ENCODE measurements at places on chromosomes 5 and 9. TPM values are rescaled to one million over a fixed set of nuclear protein-coding genes. Genes with fewer than 3 reads are reported as not detected.

The SKIC3 gene
- 15.1 TPM for polyA plus RNA-seq

DNA sequence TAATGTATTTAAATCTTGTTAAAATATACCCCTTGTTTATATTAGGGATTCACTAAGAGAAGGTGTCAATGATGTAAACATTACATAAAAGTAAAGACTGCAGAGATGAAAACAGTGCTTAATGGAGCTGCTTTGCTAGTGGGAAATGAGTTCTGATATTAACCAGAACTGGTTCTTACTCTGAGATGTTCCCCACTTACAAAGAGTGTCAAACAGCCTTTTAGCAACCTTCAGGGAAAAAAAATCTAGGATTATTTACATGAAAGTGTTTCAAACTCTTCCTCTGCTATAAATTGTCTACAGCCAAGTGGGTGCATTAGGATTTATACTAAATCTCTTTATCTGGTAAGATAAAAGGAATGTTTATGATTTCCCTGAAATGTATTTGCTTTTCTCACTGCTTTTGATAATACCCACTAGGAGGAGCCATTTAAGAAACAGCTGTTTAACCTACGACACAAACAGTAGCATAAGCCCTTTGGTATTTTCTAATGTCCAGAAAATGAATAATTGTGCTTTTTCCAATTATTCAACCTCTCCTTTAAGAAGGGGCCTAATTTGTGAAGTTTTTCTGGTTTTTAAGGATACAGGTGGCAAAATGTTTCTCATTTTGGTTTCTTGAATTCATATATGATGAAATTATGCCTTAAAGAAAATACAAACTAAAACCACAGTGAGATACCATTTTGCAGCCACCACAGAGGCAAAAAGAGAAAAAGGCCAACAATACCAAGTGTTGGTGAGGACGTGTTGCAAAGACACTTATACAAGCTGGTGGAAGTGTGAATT, 186.3 kb downstream of the TLE4 start:
- peak; percentile 6 for DNase-seq

DNA sequence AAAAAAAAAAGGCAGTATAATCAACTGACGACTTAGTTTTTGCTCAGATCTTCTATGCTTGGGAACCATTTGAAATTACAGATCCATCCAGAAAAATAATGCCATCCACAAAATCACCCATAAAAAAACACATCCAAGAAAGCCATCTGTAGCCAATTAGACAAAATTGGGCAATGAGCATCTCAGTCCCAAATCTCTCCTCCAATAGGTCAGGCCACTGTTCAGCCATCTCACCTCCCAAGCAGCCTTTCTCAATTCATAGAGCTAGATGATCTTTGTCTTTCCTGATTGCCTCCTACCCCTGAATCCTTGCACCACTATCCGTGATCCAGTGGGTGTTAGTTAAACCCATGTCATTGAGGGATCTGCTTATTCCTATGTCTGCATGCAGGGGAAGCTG, 139.6 kb downstream of the SCAMP1 start:
- DNase-seq = no peak

DNA sequence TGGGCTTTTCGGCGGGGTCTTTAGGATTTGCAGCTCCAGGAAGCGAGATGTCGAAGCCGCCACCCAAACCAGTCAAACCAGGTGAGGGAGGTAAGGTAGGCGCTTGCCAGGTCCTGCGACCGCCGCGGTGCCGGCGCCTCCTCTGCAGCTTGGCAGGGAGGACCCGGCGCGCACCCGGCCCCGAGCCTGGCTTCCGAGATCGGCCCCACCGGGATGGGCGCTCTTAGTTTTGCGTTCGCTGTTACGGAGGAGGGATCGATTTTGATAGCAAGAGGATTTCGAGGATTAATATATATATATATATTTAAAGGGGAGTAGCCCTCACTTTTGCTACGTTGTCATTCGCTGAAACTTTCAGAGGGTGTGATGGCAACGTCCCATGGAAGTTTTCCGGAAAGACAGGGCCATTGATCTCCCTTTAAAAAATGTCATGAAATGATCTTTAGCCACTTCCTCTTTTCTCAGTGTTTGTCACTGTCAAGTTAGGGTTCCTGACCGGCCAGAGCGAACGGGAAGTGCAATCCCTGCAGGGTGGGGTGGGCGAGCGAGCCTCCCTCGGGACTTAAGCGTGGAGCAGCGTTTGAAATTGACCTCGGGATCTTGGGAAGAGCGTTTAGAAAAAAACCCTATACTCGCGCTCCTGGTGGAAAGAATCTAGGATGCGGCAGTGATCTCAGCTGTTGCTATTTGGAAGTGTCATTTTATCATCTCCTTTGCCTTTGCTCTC, 495 bp downstream of the OSTF1 start:
- peak; percentile 86 for DNase-seq

The CTNND2 gene
- 0.32 TPM for polyA plus RNA-seq

DNA sequence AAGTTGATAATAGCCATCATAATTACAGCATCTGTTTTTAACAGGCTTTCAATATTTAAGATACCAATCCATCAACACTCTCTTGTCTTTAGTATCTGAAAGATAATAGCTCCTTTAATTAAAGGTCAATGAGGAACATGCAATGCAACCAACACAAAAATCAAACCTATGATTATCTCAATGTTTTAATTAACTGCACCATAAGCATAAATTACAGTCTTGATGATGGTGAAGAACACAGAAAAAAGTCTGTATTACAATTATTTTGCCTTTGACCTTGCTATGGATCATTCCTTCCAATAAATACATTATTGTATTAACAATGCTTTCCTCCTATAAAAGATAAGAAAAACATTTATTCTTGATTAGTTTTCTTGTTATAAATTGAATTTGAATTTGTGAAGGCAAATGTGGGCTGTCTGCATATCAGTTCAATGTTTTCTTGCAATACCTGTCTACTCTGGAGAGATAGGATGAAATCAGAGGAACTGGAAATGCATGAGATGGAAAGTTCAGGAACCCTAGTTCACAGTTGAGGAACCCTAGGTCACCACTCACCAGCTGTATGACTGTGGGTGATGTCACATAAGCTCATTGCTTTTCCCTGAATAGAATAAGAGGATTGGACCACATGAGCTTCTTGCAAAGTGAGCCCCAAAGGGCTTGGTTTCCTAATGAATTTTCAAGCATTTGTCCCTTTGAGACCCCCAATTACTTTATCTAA, 58.5 kb upstream of the ANXA1 start:
- DNase-seq = no peak

- peak; percentile 37 for DNase-seq
Observed at GRCh38 chr5:140632366-140633020, 482 bp downstream of the CD14 start.

The GABRB2 gene
- polyA plus RNA-seq = 0.31 TPM

- DNase-seq = no peak
Observed at GRCh38 chr9:137436761-137437600, 4.2 kb downstream of the ENTPD8 start.

- no peak for DNase-seq
Observed at GRCh38 chr9:120846906-120847305, 4.2 kb upstream of the PSMD5 start.

- DNase-seq = peak; percentile 43
Observed at GRCh38 chr5:149268928-149269557, 2.6 kb upstream of the AFAP1L1 start.

DNA sequence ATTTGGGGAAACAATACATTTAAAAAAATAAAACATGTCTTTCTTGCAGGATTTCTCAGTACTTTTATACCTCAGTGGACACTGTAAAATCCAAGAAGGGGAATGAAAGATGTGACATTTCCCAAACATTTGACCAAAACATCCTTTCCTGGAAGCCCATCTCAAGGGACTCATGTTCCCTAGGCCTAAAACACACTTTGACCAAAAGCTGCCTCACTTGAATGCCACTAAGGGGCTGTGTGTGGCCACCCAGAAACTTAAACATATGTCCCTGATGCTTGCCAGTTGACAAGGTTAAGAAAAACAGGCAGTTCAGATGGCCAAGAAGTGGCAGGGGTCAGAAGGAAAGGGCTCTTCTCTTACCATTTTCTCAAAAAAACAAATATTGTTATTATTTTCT, 73.6 kb downstream of the EPB41L4B start:
- no peak for DNase-seq

- no peak for DNase-seq
Observed at GRCh38 chr5:111707630-111708164, 49.3 kb downstream of the NREP start.

DNA sequence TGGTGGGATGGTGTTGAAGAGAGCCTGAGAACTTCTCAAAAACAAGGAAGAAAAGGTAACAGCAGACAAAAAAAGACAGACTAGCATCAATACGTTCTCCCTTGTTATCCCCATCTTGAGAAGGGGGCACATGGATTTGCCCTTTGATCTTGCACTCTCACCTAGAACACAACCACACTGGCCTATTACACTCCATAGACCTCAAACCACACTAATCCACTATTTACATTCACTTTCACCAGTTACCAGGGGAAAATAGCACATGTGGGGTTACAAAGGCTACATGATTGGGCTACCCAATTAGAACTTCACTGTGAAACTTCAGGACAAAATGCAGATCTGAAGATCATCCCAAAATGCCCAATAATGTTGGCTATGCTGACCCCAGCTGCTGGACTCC, 72.6 kb upstream of the SELENOP start:
- DNase-seq = no peak

- no peak for DNase-seq
Observed at GRCh38 chr9:129326061-129327005, 148.3 kb upstream of the IER5L start.

The IL4 gene
- not detected for polyA plus RNA-seq

DNA sequence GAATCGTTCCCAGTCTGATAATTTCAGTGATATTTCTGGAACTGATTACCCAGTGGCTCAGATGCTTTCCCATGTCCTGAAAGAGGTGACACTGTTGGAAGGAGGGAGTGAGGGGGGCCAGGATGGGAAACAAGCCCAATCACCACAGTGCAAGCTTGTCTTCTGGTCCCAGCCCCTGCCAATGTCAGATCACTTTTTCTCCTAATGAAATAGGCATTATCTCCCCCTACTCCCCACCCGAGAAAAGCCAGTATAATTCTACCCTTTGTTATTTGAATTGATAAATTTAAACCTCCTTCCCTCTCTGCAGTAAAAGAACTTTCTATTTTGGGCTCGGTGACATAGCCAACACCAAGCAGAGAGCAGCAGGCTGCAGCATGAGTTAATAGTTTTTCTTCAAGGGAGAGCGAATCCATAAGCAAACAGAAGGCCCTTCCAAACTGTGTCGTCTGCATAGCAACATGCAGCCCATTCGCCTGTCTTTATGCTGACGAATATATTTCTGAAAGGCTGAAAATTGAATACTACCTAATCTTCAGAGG, 14.6 kb upstream of the PPP2CA start:
- DNase-seq = peak; percentile 91

- no peak for DNase-seq
Observed at GRCh38 chr5:3564116-3564515, 31.5 kb upstream of the IRX1 start.

- DNase-seq = peak; percentile 53
Observed at GRCh38 chr5:98940581-98940980, 11.8 kb upstream of the CHD1 start.

GRCh38 chr5:5234912-5235311, 94.8 kb downstream of the ADAMTS16 start:
- DNase-seq = no peak

GRCh38 chr5:142674531-142675469, 11.1 kb downstream of the FGF1 start:
- no peak for DNase-seq

DNA sequence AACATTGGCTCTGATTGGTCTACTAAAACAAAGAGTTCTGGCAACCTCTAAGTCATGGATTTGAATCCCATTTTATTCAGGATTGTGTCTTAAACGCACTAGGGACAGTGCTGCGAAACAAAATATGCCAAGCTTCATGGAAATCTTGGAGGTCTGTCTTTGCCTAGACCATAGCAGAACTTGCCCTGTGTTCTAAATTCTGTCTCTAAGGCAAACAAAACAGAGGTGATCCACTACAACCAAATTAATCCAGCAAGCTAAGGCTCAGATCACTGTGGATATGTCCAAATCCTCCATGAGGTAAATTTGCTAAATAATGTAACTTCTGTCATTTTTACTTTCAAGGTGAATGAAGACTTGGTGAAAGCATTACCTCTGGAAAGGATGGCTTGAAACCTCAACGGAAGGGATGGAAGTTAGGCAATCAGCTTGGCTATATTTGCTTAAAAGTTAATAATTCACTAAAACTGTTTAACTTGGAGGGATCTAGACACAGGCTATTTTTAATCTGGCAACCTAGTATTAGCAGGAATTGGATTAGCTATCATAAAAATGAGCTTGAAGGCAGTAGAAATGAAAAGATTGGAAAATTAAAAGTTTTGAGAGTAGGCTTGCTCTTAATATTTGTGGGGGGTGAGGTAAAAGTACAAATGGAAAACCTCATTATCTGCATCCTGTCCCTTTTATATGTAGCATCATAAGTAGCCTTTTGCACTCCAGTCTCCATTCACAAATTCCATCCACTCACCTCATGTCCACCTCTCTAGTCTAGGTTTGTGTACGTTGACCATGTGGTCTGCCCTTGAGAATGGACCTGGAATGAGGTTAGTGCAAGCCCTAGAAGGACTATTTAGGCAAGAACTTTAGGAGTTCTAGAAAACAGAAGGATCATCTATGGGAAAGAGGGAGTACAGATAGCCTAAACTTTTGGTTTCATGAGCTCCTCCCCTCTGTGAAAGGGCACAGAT, 176.2 kb downstream of the SMC2 start:
- DNase-seq = peak; percentile 25

The WNT8A gene
- polyA plus RNA-seq = not detected

The FOXD4L6 gene
- 0.05 TPM for polyA plus RNA-seq

DNA sequence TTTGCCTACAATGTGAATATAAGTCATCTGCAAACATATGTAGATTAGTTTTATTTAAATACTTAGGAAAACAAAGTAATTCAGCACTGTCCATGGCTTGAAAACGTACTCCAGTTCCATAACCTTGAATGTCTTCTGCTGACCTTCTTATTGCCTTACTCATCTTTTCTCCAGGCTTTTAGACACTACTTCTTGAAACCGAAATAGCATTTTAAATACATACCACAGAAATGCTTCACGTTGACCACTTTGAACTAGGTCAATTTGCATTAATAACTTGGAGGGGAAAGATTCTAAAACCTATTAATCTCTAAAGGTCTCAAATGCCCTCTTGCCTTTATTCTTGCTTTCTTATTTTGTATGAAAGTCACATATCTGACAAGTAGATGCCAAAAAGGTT, 995.4 kb upstream of the ACO1 start:
- DNase-seq = no peak

DNA sequence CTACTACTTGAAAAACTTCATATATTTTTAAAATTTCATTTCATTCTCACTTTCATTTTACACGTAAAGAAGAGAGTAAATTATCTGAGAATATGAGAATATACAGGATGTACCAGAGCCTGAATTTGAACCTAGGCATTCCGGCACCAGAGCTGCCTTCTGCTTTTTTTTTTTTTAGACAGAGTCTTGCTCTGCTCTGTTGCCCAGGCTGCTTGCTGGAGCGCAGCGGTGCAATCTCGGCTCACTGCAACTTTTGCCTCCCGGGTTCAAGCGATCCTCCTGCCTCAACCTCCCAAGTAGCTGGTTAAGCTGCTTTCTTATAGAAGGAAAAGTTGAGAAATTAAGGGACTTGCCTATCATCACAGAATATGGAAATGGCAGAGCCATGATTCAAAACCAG, 540.1 kb downstream of the EBF1 start:
- DNase-seq = no peak

The FAM81B gene
- 23.1 TPM for polyA plus RNA-seq

All from lung (tissue), 17 donors.